ENCODE measurements at places on chromosomes 7 and 10.

- DNase-seq, result no peak
Observed at GRCh38 chr7:95881597-95881996, 109.2 kb downstream of the DYNC1I1 start.

DNA sequence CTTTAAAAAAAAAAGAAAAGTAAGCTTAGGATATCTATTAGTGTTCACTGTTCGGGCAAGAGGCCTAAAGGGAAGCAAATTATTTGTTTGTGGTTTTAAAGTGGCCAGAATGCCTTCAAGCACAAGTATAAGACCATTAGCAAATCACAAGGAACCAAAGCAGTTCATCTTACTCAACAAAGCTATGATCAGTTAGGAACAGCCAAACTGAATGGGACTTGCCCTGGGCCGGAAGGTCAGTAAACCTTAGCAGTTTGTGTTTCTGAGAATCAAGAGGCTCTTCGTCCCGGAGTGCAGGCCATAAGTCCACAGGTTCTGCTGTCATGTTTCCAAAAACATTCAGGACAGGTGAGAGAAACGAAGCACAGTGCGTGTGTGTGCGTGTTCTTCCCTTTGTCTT is 4.5 kb downstream of the FBXW4 start:
- no peak for DNase-seq

DNA sequence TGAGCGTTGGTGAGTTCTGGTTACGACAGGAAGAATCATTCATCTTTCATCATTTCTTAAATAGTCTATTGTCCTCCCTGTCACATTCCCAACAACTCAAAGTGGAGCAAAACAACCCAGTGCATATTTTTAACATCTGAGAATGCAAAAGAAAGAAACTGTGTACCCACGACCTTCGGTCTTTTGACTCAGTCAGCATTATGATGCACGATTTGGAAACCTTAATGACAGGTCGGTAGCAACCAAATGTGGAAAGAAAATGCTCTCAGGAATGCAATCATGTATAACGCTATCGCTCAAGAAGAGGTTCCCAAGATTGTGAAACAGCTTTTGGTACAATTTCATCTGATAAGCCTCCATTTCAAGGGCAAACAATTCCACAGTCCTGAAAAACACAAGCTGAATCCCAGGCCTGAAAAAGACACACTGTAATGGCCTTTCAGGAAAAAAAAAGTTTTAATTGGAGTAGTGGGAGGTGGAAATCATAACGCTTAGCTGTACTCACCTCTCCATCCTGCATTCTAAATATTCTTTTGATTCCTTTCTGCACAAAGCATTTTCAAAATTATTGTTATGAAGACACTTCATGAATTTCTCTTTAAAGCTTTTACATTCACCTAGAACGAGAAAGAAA is 2.6 kb downstream of the COX19 start:
- no peak for DNase-seq

GRCh38 chr7:33562996-33563395 is 342.3 kb upstream of the BMPER start:
- no peak for DNase-seq

- DNase-seq, result no peak
Observed at GRCh38 chr10:44154956-44155355, 229.9 kb downstream of the CXCL12 start.

- DNase-seq, result no peak
Observed at GRCh38 chr7:47307311-47307710, 274.6 kb downstream of the TNS3 start.

GRCh38 chr10:9209105-9209798 is 1154.8 kb downstream of the GATA3 start:
- DNase-seq, result peak; percentile 13

GRCh38 chr10:103885617-103886016 is 30.2 kb upstream of the SH3PXD2A start:
- DNase-seq, result no peak
